Astrocyte (in vitro differentiated cells and primary cell): ENCODE measurements at places on chromosomes 16 and 17. TPM values are rescaled to one million over a fixed set of nuclear protein-coding genes. Genes with fewer than 3 reads are reported as not detected.
A peak's percentile ranks its signal among the peaks of the same experiment; 100 is the strongest.

- peak; percentile 49 for DNase-seq
These were observed 50.4 kb downstream of the TIMM22 start for GRCh38 chr17:1047177-1047878.

- DNase-seq = no peak
These were observed 11.9 kb downstream of the KIF19 start for GRCh38 chr17:74337834-74338500.

Gene ENGASE
- 11.5 and 11.6 TPM in 2 replicates for total RNA-seq

DNA sequence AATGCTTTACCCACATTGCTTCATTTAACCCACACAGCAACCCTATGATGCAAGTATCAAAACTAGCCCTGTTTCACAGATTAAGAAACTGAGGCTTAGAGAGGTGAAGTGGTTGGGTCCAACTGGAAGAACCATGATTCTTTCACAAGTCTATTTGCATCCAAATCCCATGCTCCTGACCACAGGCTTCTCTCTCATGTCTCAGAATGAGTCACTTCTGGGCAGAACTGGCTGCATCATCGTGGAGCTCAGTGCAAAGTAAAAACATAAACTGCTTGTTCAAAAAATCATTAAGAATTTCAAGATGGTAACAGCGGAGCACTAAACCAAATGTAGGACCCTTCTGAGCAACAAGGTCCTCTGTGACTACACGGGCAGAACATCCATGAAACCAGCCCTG lies 20.2 kb upstream of the CES1 start:
- no peak for DNase-seq

- DNase-seq = no peak
These were observed 1098.4 kb upstream of the EEF2KMT start for GRCh38 chr16:6195966-6196365.

DNA sequence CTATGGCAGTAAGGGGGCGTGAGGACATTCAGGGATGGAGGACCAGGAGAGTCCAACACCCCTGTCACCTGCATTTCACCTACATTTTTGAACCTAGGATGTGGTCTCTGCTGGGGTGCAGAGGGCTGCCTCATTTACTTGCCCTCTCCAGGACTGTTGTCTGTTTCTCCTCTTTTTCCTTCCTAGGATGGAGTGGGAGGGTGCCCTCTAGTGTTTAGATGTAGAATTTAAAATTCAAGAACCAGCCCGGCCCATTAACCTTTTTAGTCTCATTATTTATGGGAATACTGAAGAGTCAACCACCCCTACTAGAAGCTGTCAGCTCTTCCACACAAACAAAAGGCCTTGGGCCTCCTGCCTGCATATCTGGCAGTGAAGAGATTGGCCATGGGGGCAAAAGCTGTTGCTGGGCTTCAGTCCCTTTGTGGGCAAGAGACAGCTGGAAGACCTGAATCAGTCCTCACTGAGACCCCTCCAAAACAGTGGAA lies 2.5 kb upstream of the STARD3 start:
- DNase-seq = no peak
